ENCODE measurements at places on chromosomes 16 and 17.

DNA sequence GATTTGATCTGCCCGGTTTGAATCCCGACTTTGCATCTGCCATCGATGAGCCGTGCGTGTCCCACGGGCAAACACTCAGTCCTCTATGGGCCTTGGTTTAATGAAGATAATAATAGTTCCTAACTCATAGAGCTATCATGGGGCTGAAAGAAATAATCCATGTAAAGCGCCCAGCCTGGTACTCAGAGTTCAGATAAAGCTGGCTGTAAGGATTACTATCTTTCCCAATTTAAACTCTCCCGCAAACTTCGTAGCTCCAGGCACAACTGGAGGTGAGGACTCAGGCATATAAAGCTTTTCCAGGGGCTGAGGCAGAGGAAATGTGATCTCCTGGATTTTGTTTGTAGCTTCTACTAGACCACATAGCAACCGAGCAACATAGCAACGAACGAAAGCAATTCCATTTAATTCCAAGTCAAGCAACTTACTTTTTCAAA lies 16.3 kb downstream of the ALOX15 start:
- no peak for DNase-seq

- no peak for DNase-seq
Measured at GRCh38 chr17:79410681-79411080, 200.2 kb downstream of the RBFOX3 start.

- DNase-seq, result no peak
Measured at GRCh38 chr16:2278956-2279800, 11.3 kb upstream of the RNPS1 start.

DNA sequence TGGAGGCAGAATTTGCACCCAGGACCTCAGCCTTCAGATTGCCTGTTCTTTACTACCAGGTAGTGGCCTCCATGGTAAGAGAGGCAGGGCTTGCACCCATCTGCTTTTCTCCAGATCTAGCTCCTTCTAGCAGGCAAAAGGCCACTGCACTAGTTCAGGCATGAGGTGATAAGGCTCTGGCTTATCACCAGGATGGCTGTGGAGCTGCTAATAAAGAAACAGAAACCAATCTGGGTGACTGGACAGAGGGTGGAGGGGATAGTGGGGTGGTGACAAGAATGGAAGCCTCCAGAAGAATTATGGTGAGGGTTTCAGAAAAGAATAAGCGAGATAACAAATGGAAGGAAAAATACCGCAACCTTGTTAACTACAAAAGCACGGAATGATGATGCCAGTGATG lies 15.5 kb upstream of the SUPT4H1 start:
- DNase-seq, result no peak

DNA sequence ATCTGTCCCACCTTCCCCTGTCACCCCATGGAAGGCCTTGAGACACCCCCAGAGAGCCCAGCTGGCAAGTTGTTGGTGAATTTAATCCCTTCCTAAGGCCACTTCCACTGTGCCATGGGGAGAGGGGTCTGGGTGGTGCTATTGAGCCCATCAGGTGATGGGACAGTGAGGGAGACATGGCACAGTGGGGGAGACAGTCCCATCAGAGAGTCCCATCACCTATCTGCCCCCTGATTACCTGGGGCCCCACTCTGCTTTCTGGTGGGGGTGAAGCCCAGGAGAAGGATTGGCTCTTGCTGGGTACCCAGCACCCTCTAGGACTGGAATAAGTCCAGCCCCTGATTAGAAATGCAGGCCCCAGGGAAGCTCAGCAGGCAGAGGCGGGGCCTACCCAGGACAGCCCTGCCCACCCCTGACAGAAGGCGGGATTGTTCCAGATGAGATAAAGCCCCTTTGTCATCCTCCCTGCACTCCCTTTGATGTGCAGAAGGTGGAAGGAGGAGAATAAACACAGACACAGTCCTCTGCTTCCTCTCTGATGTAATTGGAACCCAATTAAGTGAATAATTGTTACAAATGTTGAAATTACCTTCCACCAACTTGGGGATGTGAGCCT lies 18.9 kb downstream of the TMEM132E start:
- DNase-seq, result no peak

DNA sequence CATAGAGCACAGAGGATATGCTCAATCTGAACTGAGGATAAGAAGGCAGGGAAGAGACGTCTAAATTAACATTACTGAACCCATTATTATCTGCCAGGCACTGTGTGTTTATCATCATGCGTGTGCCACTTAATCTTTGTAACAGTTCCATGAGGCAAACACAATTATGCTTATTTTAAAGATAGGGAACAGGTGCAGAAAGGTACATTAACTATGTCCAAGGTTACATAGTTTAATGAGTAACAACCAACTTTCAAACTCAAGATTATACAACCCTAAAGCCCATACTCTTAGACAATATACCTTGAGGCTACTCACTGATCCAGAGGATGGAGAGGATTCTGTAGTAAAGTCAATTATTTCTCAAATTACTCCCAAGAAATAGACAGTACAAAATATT lies 43.2 kb downstream of the STH start:
- DNase-seq, result no peak

GRCh38 chr16:62921904-62922303 lies 885.7 kb upstream of the CDH8 start:
- DNase-seq, result no peak

GRCh38 chr17:31726980-31727427 lies 132.0 kb downstream of the COPRS start:
- DNase-seq, result no peak

- DNase-seq, result no peak
Measured at GRCh38 chr17:10550014-10550413, 556 bp upstream of the MYH2 start.

GRCh38 chr17:19482576-19482975 lies 51.1 kb upstream of the SLC47A1 start:
- DNase-seq, result no peak

GRCh38 chr16:30377050-30377811 lies 2.6 kb downstream of the MYL11 start:
- no peak for DNase-seq

DNA sequence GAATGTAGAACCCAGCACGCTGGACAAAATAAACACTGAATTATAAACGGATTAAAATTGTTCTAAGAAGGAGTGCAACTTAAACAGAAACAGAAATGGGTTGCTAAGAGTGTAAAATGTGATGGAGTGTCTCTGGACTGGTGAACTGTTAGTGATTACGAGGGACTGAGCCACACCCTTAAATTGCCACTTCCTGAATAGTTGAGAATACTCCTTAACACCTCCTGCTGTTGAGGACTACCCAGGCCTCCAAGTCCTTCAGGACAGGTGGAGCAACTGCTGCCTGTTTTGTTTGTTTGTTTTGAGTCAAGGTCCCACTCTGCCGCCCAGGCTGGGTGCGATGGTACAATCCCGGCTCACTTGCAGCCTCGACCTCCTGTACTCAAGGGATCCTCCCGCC lies 25.8 kb upstream of the IRF8 start:
- DNase-seq, result no peak

DNA sequence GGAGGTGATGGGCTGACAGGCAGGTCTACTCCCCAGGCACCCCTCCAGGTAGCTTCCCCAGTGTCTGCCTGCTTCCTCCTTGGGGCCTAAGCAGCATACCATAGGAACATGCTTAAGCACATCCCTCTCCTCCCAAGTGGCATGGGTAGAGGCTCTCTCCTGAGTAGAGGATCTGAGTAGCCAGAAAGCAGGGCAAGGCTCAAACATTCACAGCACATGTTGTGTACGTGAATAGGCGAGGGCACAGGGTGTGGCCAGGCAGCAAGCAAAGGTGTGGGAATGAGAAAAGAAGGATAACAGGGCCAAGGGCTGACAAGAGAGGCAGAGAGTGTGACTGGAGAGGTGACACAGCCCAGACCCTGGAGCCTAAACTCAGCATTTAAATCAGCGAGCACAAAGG lies 29.7 kb upstream of the GFOD2 start:
- DNase-seq, result no peak

DNA sequence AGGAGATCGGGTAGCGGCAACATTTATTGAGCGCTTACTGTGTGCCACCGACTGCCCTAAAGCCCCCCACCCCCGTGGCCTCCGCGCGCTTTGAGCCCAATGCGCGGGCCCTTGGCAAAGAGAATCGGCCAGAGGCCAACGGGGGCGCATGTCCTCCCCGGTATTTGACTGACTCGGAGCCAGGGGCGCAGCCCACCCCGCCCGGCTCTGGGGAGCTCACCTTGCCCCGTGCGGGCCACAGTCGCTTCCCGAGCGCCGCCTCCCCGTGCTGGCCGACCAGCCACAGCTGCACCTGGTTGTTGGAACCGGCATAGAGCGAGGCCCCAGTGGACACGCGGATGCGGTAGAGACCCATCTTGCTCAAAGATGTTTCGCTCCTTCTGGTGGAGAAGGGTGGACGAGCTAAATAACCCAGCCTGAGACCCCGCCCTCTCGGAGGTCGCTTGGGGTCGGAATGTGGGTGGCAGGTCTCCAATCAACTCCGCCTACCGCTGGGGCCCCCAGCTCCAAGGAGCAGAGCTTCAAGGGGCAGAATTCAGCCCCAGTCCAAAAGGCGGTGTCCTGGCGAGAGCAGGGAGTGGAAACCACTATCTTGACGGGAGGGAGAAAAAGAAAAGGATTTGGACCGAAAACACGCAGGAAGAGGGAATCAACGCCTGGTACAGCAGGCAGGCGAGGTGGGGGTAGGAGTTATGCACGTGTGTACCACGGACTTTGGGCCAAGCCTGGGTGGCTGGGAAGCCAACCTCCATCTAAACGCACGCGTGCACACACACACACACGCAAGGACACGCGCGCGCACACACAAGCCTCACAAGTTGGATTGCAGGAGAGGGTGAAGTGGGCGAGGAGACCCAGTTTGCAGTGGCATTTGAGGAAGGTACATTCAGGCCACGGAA lies at the start of gene ALOX15:
TSS of gene ALOX15 (minus strand) at position 382 of the 899 bp plus-strand sequence. CDS start at position 355, 27 bp downstream.
- no peak for DNase-seq

DNA sequence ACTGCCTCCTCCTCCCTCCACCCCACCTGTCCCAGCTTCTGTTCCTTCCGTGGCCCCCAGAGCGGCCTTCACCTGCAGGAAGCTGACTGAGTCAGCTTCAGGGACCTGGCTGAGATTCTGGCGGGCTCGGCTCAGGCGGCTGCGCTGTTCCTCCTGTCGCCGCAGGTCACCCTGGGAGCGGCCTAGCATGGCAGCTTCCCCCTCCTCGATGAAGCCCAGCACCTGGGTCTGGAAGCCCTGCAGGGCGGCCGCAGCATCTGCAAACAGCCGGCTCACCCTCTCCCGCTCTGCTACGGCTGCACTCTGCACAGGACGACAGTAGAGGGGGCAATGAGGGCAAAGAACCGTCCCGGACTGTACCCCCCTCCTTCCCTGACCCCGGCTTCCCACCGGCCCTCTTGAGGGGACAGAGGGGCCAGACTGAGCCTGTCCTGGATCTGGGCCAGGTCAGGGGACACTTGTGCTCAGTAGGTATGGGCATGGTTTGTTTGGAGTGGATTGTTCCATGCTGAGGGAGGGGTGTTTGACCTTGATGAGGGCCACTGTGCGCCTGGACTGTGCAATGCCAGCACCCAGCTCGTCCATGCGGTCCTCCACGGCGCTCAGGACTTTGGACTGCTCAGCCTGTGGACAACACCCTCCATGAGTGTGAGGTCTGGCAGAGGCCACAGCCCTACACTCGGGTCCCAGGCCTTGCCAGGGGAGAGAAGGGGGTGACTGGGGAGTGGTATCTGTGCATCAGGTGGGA lies 2.0 kb downstream of the TRIM47 start:
- peak; percentile 91 for DNase-seq

DNA sequence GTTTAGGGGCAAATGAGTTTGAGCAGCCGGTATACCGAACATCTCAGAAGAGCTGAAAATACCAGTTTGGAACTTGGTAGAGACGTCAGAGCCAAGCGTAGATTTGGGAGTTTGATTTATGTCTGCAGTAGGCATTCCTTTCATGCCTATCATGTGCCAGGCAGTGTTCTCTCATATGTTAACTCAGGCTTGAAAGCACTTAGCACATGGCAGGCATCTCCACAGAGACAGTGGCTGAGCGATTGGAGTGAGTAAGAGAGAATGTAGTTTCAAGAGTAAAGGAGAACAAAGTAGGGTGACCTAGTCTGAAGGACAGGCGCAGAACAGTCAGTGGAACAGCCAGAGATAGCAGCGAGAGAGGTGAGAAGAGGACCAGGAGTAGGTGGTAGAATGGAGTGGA lies 207.0 kb downstream of the FTO start:
- no peak for DNase-seq

DNA sequence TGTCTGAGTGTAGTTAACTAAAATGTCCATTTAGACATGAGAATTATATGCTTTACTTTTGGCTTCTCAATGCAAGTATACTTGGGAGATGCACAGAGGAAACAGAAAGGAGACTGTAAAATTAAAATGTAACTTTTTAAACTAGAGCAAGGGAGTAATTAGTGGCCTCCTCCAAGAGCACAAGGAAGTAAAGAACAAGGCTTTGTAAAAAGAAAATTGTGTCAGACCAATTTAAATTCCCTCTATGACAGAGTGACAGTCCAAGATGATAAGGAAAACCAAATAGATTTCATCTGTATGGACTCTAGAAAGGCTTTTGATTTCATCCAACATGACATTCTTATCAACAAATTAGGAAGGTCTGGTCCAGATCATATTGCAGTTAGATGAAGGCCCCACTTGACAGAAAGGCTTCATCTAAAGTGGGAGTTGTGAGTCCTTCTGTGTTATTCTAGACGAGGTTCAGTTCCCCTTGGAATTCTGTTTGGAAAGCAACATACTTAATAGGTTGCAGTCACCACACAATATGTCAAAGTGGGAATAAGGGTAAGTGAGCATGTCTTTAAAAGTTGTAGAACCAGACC lies 6.5 kb upstream of the CAPNS2 start:
- no peak for DNase-seq

DNA sequence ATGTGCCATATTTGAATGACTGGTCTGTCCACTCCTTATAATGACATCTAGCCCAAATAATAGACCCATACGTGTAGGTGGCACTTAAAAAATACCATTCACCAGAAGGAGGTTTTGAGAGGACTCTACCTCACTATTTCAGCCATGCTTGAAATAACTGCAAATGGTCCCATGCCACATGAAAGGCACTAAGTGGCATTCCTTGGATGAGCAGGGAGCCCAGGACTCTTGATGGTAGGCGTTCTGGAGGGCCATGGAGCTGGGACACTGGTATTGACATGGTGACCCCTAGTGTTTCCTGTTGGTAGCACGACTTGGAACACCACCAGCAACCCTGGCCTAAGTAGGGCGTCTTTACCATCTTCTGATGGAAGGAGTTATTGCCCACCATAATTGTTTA lies 148.7 kb upstream of the ZFHX3 start:
- peak; percentile 8 for DNase-seq

DNA sequence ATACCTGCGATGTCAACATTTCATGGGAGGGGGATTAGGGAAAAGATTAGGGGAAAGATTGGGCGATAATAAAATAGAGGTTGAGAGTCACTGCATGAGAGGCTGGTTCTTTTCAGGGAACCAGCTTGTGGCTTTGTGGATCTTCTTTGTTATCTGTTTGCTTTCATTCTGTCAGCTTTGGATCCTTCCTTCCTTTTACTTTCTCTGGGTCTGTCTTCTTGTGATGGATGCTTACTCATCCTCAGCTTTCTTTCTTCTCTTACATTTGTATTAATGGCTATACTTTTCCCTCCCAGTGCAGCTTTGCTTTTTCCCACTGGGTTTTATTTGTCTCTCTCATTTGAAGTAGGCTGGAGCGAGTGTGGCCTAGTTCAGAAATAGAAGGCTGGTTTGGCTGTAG lies 47.1 kb downstream of the RPTOR start:
- no peak for DNase-seq
